Stimulated activated CD4-positive, alpha-beta T cell treated with anti-CD3 and anti-CD28 coated beads, Interleukin-4, amount 100 ng/mL, for 4 hours (primary cell): ENCODE measurements at places on chromosomes 12 and 14.

DNA sequence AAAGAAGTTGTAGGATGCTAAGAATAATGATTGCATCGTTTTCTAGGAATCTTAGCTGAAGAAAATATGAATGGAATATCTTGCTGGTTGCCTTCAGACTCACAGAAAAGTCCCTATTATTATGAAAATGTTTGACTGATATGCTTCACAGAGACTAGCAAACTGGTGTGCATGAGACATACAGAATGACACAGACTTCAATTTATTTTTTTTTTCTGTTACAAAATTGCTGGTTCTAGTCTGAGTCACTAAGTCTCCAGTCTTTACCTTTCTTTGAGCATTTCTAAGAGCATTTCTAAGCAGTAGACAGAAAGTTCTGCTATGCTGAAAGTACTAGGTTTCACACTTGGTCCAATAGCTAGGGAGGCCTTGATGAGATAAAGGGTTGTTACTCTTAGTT, 377.6 kb upstream of the ATP2B1 start:
- DNase-seq, result no peak

GRCh38 chr12:124747426-124748161, 116.1 kb downstream of the SCARB1 start:
- no peak for DNase-seq

GRCh38 chr12:123388177-123388950, 4.4 kb downstream of the KMT5A start:
- DNase-seq, result peak; percentile 70

DNA sequence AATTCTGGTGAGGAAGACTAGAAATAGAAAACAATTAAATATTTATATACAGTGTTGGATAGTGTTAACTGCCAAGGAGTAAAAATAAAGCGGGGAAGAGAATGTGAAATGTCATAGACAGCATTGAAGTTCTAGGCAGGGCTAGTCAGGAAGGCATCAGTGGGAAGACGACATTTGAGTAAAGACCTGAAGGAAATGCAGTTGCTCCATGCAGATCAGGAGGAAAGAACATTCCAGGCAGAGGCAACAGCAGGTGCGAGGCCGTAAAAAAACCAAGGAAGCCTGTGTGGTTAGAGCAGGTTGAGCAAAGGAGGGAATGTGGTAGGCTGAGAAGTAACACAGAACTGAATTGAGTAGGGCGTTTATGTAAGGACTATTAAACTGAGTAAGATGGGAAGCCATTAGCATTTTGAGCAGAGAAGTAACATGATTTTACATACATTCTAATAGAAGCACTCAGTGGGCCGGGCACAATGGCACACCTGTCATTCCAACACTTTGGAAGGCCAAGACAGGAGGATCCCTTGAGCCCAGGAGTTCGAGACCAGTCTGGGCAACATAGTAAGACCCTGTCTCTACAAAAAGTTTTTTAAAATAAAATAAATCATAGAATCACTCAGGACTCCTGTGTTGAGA, 14.9 kb downstream of the SLC35E3 start:
- DNase-seq, result no peak

DNA sequence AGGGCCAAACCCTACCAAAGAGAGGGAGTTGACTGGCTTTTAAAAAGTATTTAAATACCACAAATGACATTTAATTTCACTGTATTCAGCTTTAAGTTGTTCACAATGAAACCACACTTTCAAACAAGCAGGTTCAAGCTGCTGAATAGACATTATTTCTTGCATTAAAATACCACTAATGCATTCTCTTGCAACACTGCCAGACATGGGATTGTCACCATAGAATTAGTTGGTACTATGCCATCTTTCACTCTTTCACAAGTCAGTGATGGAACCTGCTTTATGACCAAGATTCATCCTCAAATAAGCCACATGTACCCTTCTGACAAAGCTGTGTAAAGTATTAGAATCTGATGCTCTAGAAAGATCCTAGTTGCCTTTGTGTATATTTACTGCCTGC, 239.4 kb downstream of the PAWR start:
- DNase-seq, result no peak

DNA sequence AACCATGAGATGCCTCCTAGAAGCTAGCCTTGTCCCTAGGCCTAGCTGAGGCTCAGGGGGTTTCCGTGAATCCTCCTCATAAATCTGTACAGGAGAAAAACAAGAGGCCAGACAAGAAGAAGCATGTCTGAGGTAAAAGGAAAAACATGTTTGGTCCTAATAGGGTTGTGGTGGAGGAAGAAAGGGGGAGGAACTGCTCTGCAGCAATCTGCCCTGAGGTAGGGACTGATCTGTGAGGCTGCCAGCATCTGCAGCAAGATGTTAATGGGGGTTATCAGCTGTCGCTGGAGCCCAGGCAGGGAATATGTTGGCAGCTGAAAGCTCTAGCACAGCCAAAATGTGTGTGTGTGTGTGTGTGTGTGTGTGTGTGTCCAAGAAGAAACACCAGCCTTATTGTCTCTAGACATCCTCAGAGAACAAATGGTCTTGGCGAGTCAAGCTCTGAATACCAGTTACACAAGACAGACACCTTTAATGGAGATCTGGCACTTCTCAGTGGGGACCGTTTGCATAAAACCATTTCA, 218.5 kb downstream of the NUAK1 start:
- no peak for DNase-seq

- no peak for DNase-seq
Measured at GRCh38 chr14:84961637-84962036, 568.3 kb upstream of the FLRT2 start.

GRCh38 chr12:67578976-67579661, 69.4 kb upstream of the DYRK2 start:
- no peak for DNase-seq
